ENCODE measurements at places on chromosomes 4 and X.

GRCh38 chr4:1122505-1122904 is 9.1 kb upstream of the RNF212 start:
- no peak for DNase-seq

DNA sequence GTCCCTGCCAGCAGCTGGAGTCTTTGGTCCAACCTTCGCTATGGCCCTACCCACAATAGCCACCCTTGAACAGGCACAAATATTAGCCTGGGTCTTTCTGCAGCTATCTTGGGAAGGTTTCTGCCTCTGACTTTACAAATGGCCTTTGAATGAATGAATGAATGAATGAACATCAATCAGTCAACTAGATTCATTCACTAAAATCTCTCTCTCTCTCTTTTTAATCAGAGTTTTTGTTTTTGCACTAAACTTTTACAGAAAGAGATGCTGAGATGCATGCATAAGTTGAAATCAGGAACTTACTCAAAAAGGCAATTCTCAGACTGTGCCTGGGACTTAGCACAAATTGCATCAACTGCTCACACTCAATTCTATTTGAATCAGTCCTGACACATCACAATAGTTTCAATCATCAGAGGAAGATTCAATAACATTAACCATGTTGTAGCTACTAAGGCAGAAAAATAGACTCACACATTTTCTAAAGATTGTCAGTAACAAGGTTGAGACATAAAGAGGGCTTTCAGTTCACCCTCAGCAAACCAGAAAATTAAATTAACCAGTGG is 55.0 kb downstream of the ANXA3 start:
- DNase-seq: no peak

DNA sequence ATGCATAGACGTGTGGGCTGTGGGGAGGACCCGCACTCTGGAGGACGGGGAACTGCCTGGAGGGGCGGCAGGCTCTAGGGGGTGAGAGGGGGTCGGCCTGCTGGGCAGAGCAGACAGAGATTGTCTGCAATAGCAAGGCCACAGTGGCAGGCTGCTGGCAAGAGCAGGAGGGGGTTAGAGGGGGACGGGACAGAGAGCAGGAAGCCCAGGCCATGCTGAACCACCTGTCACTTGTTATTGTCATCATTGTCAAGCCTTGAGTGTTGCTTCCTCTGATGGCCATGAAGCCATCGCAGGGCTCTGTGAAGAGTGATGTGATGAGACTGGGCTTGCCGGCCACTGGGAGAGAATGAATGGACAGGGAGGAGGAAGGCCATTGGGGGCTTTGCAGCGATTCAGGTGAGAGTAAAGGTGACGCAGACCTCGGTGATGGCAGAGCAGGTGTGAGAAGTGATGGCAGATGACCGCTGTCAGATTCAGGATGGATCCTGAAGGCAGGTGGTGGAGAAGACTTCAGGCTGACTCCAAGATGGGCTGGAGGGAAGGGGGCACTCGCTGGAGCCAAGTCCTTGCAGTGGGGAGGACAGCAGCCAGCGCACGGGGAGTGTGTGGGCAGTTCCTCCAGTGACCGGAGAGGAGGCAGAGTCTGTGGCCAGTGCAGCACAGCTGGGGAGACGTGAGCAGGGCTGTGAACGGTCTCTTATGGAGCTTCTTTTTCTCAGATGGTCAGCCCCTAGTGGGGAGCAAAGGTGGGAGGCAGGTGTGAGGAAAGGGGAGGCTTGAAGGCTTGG is 43.6 kb downstream of the HTT-AS start:
- DNase-seq: no peak

GRCh38 chrX:49925176-49925575 is 2.8 kb downstream of the CLCN5 start:
- no peak for DNase-seq

GRCh38 chr4:79796948-79797347 is 276.1 kb downstream of the ANTXR2 start:
- DNase-seq: no peak

GRCh38 chrX:149124526-149125108 is 380.5 kb downstream of the IDS start:
- no peak for DNase-seq

DNA sequence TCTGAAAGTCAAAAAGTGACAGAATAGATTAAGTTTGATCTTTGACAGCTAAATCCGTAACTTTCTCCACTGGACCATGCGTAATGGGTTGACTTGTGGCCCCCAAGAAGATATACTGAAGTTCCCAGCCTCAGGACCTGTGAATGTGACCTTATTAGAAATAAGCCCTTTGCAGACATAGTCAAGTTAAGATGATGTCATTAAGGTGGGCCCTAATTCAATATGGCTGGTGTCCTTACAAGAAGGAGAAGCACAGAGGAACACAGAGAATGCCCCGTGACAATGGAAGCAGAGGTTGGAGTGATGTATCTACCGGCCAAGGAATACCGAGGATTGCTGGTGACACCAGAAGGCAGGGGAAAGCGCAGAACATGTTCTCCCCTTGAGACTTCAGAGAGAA is 14.4 kb downstream of the ENPP6 start:
- DNase-seq: no peak

- no peak for DNase-seq
Measured at GRCh38 chrX:67612231-67612630, 68.4 kb downstream of the AR start.

- no peak for DNase-seq
Measured at GRCh38 chr4:156889616-156890594, 81.7 kb downstream of the PDGFC start.

All from activated T-cell treated with anti-CD3 and anti-CD28 coated beads, Interleukin-2, amount 50 U/mL, for 72 hours (primary cell).